Right renal pelvis (tissue), 4 donors: ENCODE measurements at places on chromosomes 13 and 19.

- no peak for DNase-seq
These were observed 143.6 kb upstream of the SLITRK1 start for GRCh38 chr13:84025824-84026223.

- no peak for DNase-seq
These were observed 68.0 kb upstream of the GPR183 start for GRCh38 chr13:99374994-99375737.

DNA sequence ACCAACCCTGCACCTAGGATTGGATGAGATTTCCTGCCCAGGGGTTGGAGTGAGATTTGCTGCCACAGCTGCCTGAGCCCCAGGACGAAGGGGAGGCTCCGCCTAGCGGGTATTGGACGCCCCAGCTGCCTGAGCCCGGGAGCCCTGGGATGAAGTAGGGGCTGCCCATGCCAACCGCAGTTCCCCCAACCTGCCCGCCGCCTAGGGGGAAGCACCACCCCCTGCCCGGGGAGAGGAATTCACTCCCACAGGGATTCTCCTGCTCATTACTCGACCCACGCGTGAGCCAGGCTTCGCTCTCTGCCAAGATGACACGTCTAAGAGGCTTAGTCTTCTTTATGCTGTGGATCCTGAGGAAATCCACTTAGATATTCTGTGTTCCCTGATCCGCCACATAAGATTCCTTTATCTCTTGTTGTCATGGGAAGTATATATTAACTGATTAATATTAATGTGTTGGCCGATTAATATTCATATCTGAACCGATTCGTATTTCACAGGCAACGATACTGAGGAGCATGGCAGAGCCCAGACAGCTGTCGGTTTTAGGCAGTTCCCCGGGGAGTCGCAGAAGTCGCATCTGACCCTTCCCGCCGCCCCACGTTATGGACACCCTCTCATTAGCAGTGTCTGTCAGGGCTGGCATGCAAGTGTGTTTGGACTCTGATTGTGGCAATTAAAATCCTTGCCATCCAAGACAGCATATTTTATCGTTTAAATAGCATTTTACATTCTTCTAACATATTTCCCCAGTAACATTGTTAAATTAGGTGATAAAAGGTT, 44.5 kb upstream of the KCTD15 start:
- no peak for DNase-seq

GRCh38 chr19:611481-611868, 21.8 kb downstream of the HCN2 start:
- DNase-seq, result no peak

DNA sequence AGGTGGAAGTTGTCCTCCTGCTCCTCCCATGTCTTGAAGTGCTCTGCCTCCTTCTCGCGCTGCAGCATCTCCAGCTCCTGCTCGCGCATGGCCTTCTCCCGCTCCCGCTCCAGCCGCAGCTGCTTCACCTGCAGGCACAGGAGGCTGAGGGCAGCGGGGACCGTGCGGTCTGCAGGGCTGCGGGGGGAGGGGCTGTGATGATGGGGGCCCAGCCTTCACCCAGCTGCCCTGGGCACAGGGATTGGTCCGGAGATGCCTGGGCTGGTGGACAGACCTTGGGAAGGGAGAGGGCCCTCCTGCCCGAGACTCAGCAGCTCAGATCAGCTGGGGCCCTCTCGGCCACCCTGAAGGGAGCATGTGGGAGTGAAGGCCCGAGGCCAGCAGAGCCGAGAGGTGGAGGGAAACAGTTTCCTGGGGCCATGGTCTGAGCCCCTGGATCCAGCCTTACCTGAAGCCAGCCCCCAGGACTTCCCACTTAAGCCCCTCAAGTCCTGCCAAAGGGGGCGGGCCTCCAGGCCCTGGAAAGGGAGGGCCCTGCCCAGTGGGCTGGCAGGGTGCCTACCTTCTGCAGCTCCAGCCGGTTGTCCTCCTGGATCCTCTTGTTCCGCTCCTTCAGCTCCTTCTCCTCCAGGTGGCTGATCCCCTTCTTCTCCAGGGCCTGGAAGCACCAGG, 6.3 kb downstream of the CACTIN start:
- DNase-seq, result no peak

DNA sequence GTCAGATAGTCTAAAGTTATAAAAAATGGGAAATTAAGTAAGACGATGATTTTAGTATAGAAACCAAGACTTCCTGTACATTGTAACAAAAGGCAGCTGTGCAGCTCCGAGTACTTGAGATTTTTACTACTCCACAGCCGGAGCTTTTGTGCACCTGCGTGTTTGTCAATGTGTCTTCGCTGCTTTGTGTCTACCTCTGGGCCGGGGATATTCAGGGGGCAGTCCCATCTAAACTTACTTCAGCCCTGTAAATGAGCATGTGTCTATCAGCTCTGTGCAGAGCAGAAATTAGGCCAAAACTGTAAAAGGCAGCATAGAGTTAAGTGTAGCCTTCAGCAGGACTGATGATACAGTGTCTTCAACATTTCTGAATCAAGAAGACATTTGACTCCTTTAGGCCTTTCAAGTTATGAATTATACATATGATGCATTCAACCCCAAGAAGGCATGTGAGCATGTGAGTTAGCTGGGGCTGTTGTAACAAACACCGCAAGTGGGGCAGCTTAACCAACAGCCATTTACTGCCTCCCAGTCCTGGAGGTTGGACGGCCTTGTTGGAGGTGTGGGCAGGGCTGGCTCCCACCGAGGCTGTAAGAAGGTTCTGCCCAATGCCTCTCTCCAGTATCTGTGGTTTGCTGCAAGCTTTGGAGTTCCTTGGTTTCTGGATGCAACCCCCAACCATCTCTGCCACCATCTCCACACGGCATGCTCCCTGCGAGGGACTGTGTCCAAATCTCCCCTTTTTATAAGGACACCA, 191.0 kb upstream of the IRS2 start:
- DNase-seq, result no peak

GRCh38 chr19:56156768-56157167, 15.7 kb downstream of the ZNF444 start:
- no peak for DNase-seq

DNA sequence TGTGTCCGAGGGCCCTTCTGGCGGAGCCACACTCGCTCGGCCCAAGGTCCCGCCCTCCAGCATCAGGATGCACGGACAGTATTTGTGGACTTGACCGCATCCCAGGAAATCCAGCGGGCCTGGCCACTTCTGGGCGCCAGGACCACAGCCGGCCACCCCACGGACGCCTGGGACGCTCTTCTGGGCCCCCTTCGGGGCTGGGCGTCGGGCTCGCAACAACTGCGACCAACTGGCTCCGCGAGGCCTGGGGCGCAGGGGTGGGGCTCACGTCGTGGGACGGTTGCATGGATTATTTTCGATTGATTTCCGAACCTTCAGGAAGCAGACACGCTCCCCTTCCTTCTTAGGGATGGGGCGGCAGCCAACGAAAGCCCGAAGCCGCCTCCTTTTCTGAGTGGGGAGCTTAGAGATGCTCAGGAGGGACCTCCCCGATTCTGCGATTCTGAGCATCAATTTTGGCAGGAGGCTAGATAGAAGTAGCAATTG, 521 bp upstream of the NUP58 start:
- no peak for DNase-seq

- DNase-seq, result no peak
These were observed 89.8 kb upstream of the MYCBP2 start for GRCh38 chr13:77416666-77417212.

DNA sequence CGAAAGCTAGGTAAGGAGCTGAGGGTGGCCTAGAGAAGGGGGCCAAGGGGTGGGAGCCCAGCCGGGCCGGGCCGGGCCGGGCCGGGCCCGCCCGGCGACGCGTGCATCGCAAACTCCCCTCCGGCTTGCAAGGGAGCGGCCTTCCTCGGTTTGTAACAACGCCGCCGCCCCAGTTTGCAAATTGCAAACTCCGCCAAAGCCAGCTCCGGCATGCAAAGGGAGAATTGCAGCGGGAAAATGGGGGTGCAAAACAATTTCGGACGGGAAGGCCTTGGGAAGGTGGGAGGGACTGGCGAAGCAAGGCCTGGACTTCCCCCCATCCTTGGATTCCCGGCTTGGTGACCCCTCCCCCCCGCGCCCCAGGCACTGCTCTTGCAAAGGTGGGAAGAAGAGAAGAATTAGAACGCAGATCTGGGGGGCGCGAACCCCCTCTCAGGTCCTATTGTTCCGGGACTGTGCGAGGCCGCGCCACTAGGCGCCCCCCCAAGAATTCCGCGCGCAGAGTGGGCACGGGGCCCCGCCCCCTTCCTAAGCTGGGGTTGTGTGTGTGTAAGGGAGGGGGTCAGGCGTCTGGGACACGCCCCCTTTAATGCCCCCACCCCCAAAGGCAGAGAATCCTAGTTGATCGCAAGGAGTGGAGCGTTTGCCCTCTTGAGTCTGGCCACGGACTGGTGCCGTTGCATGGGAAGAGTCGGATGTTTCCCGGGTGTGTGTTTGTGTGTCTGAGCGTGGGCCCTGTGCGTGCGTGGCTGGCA, 926 bp downstream of the PRR12 start:
- no peak for DNase-seq

GRCh38 chr13:72186730-72187422, 319.9 kb upstream of the DACH1 start:
- DNase-seq, result no peak

- no peak for DNase-seq
These were observed 1.8 kb downstream of the VASP start for GRCh38 chr19:45508861-45509691.

DNA sequence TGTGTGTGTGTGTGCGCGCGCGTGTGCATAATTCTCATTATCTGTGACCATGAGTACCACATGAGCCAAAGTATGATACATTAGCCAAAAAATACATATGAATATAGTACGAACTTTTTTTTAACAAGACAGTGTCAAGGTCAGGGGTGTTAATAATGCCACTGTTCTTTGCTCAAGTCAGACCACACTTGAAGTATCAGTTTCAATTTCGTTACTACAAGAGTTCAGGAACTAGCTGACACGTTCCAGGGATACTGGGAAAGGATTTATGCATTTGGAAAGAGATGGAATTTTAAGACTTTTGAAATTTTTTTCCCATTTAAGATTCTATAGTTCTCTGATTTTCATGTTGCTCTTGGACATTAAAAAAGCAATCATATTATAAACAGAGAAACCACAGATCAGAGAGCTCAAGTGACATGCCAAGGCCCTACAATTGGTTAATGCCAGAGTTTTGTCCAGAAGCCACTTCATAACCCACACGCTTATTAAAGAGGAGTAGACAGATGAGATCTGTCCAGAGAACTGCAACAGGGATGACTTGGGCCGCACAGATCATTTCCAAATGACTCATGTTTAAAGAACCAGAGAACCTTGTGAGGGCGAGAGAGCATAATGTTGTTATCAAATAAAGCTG, 718.8 kb upstream of the SGCG start:
- no peak for DNase-seq
